Activated CD4-positive, alpha-beta T cell treated with anti-CD3 and anti-CD28 coated beads, Interleukin-2, amount 50 U/mL, for 1 hour (primary cell): ENCODE measurements at places on chromosomes 11 and 22.

GRCh38 chr11:42066113-42066512 is 606.7 kb upstream of the LRRC4C start:
- DNase-seq = no peak

GRCh38 chr22:35575116-35575748 is 34.6 kb downstream of the RASD2 start:
- DNase-seq = no peak

GRCh38 chr11:62573006-62573591 is 592 bp downstream of the EEF1G start:
- DNase-seq = no peak

DNA sequence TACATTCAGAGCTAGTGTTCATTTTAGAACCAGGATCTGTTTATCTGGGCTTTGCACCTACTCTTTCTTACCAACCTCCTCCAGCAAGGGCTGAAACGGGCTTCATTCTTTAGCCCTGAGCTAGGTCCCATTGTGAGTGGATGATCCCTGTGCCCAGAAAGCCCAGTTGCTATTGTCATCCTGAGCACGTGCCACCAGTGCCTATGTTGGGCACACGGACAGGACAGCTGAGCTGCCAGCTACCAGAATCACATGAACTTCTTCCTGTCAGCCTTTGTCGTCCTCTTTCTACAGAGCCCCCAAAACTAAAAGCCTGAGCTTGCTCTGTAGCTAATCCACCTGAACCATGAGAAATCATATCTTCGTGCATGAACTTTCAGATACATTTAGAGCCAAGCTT is 74.4 kb upstream of the NTM start:
- no peak for DNase-seq

GRCh38 chr11:78851878-78852586 is 277.4 kb upstream of the NARS2 start:
- DNase-seq = no peak

DNA sequence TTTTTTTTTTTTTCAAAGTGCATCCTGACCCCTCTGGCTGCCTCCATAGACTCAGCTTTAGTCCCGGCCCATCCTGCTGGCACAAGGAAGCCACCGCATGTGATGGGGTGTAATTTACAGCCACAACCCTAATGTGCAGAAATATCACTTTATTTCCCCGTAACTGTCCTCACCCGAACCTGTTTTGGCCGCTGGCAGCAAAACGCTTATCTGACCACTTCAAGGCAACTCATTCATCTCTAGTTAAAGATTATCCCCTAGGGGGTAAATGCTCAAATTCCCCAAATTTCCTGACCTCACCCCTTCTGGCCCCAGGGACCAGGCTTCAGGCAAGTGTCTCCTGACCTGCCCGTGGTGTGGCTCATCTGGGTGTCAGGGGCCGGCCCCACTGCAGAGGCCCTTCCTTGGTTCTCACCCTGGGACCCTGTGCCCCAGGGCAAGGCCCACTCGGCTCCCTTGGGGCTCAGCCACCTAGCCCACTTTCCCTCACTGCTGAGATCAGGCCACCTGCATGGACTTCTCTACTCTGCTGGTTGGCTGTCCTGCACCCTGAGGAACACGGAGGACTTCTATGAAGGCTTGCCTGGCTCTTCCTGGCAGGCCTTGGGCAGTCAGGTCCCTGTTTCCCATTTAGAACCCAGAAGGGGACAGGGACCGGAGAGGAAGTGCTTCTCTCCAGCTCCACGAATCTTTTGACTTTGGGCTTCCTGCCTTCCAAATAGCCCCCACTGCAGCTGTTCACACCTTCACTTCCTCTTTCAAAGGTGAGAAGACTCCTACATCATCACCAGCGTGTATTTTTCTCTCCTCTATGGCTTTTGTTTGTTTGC is 53.3 kb downstream of the WNT11 start:
- no peak for DNase-seq

- no peak for DNase-seq
These were observed 54.2 kb upstream of the CYP2D6 start for GRCh38 chr22:42184852-42185251.

GRCh38 chr22:43388420-43388851 is 23.4 kb upstream of the MPPED1 start:
- DNase-seq = peak; percentile 67

GRCh38 chr11:117790279-117790678 is 6.7 kb downstream of the DSCAML1 start:
- DNase-seq = no peak

DNA sequence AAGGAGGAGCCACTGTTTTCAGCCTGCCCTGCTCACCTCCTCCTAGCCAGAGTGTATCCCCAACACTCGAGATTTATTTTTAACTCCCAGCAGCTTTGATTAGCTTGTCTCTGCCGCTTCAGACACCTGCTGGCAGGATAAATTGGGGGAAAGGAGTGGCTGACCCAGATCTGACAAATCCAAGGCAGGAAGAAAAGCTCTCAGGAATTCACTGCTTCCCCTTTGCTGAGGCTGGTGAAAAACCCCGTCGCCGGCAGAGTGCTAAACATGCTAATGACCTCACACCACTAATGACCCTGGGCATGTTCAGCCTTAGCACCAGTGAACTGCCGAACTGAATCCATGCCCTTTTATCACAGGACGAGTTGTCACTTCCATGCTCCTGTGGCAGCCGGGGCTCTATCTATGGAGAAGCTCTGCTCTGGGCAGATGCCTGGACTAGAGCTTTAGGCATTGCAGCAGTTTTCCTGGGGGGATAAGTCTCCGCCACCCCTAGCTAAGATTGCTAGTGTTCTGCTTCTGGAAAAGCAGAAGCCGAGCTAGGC is 52.2 kb downstream of the FEZ1 start:
- DNase-seq = no peak

DNA sequence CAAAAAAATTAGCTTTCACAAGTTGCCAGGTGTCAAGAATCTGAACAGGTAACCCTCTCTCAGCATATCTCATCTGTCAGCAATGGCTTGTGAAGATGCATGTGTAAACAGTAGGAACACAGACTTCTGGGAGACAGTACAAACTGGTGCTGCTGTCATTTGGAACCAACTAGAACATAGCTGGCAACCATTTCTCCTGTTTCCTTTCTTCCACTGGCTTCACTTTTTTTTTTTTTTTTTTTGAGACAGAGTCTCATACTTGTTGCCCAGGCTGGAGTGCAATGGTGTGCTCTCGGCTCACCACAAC is 2.1 kb upstream of the PIK3C2A start:
- DNase-seq = no peak

DNA sequence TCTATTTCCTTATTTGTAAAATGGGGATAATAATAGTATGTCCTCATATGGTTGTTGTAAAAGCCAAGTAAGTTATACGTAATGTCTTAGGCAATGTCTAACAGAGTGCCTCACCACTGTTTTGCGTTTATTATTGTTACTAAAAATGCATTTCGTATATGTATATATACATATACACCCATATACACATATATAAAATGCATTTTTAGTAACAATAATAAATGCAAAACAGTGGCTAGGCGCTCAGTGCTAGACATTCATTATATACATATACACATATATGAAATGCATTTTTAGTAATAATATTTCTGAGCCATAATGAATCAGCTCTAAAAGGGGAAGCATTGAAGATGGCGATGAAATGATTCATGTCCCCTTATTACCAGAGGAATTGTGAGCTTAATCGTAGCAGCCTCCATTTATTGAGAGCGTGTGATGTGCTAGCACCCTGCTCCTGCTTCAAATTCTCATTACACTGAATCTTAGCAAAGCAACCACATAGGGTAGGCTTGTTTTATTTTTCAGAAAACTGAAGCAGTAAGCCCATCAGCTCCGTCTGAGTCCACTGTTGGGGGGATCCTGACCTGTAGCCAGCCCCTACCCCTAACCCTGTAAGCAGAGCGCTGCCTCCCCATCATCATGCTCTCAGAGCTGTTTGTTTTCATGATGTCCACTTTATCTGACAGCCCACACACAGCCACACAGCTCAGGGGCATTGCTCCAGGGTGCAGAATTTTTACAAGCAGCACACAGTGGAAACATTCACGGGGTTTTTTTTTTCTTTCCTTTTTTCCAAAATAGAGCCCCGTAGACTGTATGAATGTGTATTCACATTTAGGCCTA is 97.1 kb upstream of the NAV2 start:
- DNase-seq = no peak

GRCh38 chr11:48052183-48053044 is 72.1 kb downstream of the PTPRJ start:
- DNase-seq = no peak

GRCh38 chr11:76566811-76567210 is 103.7 kb downstream of the LRRC32 start:
- no peak for DNase-seq

- DNase-seq = no peak
These were observed 4.1 kb upstream of the MEI1 start for GRCh38 chr22:41695211-41695610.

DNA sequence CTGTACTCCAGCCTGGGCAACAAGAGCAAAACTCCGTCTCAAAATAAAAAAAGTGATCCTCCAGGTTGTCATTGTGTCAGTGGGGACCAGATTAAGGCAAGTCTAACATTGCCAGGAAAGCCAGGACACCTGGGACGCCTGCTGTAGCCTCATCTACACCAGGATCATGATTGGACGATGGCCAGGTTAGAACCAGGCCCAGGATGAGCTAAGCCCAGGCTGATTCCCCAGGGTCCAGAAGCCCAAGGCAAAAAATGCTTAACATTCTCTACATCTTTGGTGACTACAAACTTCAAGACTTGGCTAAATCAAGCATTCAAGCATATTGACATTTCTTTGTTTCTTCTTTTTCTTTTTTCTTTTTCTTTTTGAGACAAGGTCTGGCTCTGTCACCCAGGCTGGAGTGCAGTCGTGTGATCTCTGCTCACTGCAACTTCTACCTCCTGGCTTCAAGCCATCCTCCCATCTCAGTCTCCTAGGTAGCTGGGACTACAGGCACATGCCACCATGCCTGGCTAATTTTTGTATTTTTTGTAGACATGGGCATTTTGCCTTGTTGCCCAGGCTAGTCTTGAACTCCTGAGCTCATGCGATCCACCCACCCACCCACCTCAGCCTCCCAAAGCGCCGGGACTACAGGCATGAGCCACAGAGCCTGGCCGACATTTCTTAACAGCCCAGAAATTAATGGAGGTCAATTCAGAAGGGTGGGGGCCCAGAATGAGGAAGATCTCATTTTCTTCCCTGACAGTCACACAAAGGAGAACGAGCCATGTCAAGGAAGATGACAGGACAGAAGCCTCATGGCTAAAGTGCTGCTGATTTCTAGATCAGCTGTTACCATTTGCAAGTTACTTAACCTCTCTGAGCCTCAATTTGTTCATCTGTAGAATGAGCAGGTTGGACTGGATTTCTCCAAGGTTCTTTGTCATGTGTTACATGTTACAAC is 12.5 kb upstream of the PTPRJ start:
- no peak for DNase-seq

DNA sequence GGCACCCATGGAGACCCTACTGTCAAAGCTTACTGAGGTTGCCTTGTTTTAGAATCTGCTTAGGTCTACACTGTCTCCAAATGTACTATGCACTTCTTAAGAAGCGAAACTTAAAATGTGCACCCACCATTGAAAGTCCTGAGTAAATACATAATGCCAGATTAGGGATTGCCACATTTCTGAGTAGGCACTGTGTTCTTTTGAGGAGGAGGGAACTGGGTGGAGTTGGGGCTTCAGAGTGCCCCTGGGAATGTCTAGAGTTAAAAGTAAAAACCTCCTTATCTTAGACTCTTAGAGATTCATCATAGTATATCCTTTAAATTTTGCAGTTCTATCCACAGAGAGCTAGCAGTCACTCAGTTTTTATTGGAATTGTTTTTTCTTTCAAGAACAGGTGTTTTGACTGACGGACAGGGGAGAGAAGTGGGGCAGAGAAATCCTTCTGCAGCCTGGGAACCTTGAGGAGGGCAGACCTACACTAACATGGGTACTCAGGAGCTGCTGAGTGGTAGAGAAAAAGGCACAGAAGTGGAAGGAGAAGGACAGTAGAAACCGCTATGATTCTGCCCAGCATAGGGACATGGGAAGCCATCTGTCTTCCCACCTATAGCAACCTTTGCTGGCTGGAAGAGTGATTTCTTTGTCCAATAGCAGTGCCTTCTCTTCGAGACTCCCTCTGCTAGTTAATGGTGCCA is 33.4 kb upstream of the MICAL2 start:
- DNase-seq = no peak

DNA sequence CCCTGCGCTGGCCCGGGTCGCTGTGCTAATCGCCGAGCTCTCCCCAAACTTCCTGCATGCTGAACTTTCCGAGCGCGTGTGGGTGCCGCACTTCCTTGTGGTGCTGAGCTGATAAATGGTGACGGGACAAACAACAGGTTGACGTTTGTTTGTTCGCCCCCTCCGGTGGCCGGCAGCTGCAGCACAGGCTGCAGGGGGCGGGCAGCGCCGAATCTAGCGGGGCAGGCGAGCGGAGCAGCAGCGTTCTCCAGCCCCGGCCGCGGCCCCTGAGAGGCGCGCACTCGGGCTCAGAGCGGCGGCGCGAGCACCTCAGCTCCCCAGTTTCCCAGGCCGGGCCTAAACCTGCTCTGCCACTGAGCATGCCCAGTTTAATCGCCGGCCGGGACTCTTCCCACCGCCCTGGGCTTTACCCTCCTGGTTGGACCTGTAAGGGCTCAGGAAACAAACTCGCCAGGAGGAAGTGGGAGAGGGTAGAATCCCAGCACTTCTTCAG is at the start of gene PDGFD:
Gene PDGFD (minus strand): TSS at position 120 of the 493 bp plus-strand sequence.
- DNase-seq = no peak

- no peak for DNase-seq
These were observed 4.8 kb downstream of the RELT start for GRCh38 chr11:73380897-73381410.

DNA sequence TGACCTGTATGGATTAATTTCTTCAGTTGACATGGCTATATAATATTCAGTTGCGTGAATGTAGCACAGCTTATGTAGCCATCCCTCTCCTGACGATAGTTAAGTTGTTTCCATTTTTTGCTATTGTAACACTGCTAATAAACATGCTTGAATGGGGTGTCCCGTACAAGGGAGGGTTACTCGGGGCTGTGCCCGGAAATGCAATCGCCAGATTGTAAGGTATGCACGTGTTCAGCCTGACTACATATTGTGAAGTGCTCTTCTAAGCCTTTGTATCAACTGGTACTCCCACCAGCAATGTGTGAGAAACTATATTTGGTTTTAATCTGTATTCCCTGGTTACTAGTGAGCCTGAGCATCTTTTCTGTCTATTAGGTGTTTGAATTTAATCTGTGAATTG is 16.1 kb downstream of the ST3GAL4 start:
- no peak for DNase-seq
